NCI-H1694 (cell line): ENCODE measurements at places on chromosomes 6 and 20.

- DNase-seq = no peak
Observed at GRCh38 chr6:149961728-149962425, 1.9 kb upstream of the ULBP1 start.

DNA sequence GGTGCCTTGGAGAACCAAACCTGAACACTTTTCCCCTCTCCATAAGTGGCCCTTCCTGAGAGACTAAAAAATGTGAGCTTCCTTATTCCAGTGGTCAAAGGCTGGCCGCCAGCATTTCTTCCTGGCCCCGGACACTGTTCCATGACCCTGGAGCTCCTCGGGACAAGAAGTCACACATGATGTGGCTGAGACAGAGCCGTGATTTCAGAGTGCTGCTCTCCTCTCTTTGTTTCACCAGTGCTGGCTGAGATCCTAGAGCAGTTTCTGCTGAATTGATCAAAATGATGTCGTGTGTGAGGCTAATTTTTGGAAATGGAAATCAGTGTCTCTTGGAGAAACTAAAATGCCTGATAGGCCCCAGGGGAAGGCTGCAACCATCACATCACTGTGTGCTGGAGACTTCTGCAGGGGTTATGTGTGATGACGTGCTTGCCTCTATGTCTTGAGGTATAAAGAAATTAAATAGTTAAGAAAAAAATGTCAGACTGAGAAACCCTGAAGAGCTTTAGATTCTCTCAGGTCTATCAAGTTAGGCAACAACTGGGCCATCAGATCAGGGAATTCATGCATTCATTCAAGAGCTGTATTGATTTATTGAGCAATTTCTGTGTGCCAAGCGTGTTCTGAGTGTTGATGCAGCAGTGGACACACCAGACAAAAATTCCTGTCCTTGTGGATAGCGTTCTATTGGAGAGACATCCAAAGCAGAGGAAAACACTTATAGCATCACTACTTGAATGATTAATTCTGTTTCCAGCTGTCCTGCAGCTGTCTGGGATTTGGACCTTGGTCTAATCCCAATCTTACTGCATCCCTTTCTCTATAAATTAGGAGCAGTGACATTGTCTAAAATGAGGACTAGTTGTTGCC, 72.7 kb upstream of the CCN6 start:
- DNase-seq = no peak

DNA sequence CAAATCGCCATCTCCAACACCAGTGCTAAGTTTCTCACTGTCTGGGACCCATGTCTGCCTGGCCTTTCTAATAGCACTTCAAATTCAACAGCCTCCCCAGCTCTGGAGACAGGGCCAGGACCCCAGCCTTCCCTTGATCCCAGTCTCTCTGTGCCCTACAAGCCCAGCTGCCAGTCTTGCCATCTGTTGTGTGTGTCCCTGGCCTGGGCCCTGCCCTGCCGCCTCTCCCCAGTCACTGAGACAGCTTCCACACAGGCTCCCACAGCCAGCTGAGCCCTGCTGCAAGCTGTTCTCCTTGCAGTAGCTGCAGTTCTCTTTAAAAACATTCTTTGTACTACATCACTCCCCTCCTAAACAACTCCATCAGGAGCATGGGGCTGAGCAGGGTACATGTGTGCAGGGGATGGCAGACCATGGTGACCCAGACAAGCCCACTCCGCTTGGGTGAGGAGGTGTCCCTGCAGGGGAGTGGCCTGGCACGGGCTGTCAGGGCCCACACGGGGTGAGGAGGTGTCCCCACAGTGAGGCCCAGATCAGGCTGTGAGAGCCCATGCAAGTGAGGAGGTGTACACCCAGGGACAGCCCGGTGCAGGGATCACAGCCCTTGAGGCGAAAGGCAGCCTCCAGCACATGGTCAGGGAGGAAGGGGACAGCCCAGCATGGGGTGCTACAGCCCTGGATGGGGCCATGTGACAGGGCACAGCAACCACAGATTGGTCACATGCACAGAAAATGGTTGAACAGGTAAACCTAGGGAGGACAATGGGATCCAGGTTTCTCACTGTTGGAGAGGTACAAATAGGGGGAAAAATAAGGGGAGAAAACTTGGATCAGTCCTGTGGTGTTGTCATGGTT, 16.2 kb downstream of the CST7 start:
- DNase-seq = peak; percentile 55

- no peak for DNase-seq
Observed at GRCh38 chr6:137589067-137589848, 95.1 kb upstream of the OLIG3 start.

DNA sequence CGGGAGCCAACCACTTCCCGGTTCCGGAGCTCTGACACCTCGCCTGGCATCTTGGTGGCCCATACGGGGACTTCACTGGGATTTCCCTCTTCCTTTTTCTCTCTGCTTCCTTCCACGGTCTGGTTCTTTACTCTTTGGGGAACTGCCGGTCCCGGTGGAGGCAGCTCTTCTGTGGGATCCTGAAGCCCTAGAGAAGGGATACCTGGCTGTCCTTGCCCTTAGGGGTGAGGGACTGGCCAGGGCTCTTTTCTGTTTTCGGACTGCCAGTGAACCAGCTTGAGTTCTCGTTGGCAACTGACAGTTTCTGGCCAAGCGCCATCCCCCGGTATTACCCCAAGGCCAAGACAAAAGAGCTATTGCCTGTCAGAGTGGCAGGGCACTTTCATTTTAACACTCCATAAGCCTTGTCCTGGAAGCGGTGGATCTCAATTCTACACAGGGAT, 880 bp upstream of the CPXM1 start:
- DNase-seq = no peak
